Sigmoid colon (tissue), 7 donors: ENCODE measurements at places on chromosomes 11 and 22. TPM values are rescaled to one million over a fixed set of nuclear protein-coding genes. Genes with fewer than 3 reads are reported as not detected.

- peak; percentile 59 for DNase-seq
- no peaks in the 10 kb centered on the region for H3K36me3 ChIP-seq
- no peak overlapping the region for H3K27ac ChIP-seq
- no peak overlapping the region for H3K4me3 ChIP-seq
- H3K27me3 ChIP-seq = no peaks in the 10 kb centered on the region
- no peaks in the 10 kb centered on the region for H3K4me1 ChIP-seq
Observed at GRCh38 chr11:2293984-2294925, 7.5 kb downstream of the C11orf21 start.

DNA sequence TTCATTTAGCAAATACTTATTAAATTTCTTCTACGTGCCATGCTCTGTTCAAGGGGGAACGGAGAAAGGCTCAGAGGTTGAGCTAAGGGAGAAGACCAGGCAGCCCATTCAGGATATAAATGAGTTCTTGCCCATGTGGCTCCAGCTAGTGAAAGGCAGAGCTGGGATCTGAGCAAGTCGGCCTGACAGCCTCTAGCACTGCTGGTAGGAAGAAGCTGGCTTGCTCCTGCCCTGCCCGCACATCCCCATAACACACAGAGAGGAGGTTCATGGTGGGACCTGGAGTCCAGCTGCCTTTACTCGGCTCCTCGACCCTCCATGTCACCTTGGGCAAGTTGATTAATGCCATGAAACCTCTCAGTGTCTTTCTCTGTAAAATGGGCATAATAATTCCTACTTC, 2.0 kb downstream of the SLC15A3 start:
- peak overlapping the region; percentile 57 for H3K4me3 ChIP-seq
- H3K36me3 ChIP-seq = no peaks in the 10 kb centered on the region
- peak; percentile 68 for DNase-seq
- H3K4me1 ChIP-seq = peaks cover 22% of the 10 kb centered on the region
- peak overlapping the region; percentile 83 for H3K27ac ChIP-seq

DNA sequence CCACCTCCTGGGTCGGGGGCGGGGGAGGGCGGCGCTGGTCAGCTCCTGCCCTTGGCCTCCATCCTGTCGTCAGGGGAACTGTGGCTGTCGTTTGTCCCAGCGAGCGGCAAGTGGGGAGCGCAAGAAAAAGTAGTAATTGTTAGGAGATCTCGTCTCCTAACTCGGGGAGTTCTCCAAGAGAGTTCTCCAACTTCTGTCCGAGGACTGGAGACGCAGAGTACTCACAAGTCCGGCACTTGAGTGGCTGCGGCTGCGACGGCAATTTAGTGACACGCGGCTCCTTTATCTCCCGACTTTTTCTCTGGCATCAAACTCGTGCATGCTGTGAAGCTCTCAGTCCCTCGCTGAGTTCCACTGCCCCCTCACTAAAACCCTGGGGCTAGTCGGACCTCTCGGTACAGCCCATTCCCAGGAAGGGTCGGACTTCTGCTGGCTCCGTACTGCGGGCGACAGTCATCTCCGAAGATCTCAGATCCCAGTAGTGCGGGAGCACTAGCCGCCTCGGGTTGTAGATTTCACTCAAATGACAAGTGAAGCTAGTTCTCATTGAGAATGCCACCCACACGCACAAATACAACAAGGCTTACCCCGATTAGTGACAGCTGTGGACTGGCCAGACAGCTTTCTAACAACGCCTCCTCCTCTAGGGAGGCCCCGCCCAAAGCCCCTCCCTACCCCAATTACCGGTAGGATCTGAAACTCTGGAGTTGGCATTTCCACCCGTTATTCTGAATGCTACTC, at the start of gene PGR:
Gene PGR (minus strand): TSS at position 611 of the 741 bp plus-strand sequence. CDS start 743 bp downstream, outside the sequence.
- H3K27me3 ChIP-seq = no peaks in the 10 kb centered on the region
- peaks cover 7% of the 10 kb centered on the region for H3K4me1 ChIP-seq
- H3K36me3 ChIP-seq = no peaks in the 10 kb centered on the region
- DNase-seq = no peak

C22orf31 gene
- not detected for total RNA-seq

- H3K4me1 ChIP-seq = peaks cover 8% of the 10 kb centered on the region
- no peak for DNase-seq
- H3K4me3 ChIP-seq = no peak overlapping the region
- H3K27me3 ChIP-seq = no peaks in the 10 kb centered on the region
Observed at GRCh38 chr11:28476049-28476448, 367.9 kb downstream of the METTL15 start.

GRCh38 chr11:134656861-134657540, 245.0 kb upstream of the B3GAT1 start:
- peak; percentile 52 for DNase-seq
- no peaks in the 10 kb centered on the region for H3K36me3 ChIP-seq
- no peak overlapping the region for H3K27ac ChIP-seq
- H3K4me3 ChIP-seq = no peak overlapping the region

RHBDD3 gene
- total RNA-seq = 16.4 TPM

PIH1D2 gene
- 3.9 TPM for total RNA-seq

DNA sequence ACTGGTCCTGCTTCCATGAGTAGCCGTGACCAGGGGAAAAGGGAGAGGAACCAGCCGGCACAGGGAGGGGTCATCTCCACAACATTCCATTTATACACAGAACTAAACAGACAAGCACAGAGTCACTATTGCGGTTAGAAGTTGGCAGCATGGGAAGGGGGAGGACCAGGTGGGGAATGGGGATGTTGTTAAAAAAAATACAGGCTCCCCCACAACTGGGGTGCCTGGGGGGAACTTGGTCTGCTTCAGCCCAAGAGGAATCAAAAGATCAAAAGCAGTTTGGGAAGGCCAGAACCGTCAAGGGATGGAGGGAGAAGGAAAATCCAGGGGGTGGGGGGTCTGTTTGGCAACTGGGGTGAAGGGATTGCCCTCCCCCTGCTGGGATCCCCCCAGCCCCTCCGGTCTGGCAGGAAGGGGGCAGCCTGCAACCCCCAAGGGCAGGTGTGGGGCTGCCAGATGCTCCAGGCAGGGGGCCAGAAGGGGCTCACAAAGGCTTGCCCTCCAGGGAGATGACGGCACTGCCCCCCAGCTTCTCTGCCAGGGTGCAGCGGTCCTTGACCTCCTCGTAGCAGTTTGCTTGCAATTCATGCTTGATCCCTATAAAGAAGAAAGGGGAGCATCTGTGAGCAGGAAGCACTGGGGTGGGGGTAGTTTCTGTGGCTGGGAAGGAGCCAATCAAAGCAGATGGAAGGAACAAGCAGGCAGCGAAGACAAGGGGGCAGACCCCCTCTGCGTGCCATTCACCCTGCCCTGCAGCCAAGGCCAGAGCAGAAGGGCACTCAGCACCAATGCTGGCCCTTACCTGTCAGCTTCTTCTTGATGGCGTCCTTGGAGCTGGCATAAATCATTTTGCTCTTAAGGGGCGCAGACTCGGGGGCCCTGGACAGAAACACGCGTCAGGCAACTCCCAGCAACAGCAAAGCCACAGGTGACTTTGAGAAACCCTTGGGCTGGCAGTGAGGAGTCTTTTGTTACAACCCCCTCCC, 2.8 kb downstream of the CFL1 start:
- H3K27ac ChIP-seq = no peak overlapping the region
- H3K27me3 ChIP-seq = no peaks in the 10 kb centered on the region
- H3K36me3 ChIP-seq = peaks cover 30% of the 10 kb centered on the region
- peak; percentile 68 for DNase-seq

- DNase-seq = no peak
- no peaks in the 10 kb centered on the region for H3K27me3 ChIP-seq
- H3K36me3 ChIP-seq = no peaks in the 10 kb centered on the region
- H3K4me3 ChIP-seq = no peak overlapping the region
Observed at GRCh38 chr11:17865765-17866428, 131.3 kb downstream of the KCNC1 start.

GRCh38 chr11:7383406-7383805, 101.9 kb upstream of the OLFML1 start:
- DNase-seq = no peak
- no peak overlapping the region for H3K27ac ChIP-seq
- H3K4me3 ChIP-seq = no peak overlapping the region
- no peaks in the 10 kb centered on the region for H3K36me3 ChIP-seq
- H3K27me3 ChIP-seq = no peaks in the 10 kb centered on the region

PLAAT2 gene
- total RNA-seq = 0.71 TPM

DNA sequence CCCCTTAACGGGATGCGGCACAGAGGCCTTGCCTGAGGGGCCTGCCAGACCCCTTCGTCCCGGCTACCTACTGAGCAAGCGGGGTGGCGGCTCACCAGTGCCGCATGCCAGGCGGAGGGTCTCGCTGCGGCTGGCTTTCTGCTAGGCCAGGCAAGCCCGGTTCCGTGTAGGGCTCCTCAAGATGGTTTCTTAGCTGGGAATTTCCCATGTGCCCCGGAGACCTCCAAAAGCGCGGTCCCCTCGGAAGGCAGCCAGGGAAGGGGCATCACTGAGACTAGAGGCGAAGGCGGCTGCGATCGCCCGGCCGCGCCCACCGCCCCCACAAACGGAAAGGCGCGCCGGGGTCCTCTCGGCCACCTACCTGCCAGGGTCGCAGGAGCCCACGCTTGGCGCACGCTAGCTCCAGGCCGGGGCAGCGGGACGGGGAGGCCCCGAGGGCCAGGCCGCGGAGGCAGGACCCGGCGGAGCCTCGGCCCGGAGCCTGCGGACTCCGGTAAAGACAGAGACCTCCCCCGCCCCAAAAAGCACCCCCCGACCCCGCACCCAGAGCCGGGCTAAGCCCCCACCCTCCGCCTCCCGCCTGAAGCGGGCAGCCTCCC, 23.8 kb downstream of the MICAL3 start:
- H3K4me1 ChIP-seq = peaks cover 39% of the 10 kb centered on the region
- no peaks in the 10 kb centered on the region for H3K27me3 ChIP-seq
- peak; percentile 69 for DNase-seq
- no peaks in the 10 kb centered on the region for H3K36me3 ChIP-seq

- no peak overlapping the region for H3K27ac ChIP-seq
- no peaks in the 10 kb centered on the region for H3K27me3 ChIP-seq
- H3K4me3 ChIP-seq = no peak overlapping the region
- H3K36me3 ChIP-seq = peaks cover 97% of the 10 kb centered on the region
- no peak for DNase-seq
Observed at GRCh38 chr22:19396934-19397733, 34.4 kb downstream of the HIRA start.

GRCh38 chr11:131615611-131616010, 245.2 kb downstream of the NTM start:
- no peak for DNase-seq
- H3K27me3 ChIP-seq = no peaks in the 10 kb centered on the region
- no peak overlapping the region for H3K4me3 ChIP-seq
- no peaks in the 10 kb centered on the region for H3K36me3 ChIP-seq
- H3K4me1 ChIP-seq = no peaks in the 10 kb centered on the region

SEC14L2 gene
- total RNA-seq = 4.7 TPM

GRCh38 chr22:26546282-26546681, 34.0 kb upstream of the TFIP11 start:
- no peaks in the 10 kb centered on the region for H3K36me3 ChIP-seq
- H3K4me1 ChIP-seq = no peaks in the 10 kb centered on the region
- H3K4me3 ChIP-seq = no peak overlapping the region
- DNase-seq = no peak
- no peaks in the 10 kb centered on the region for H3K27me3 ChIP-seq
- no peak overlapping the region for H3K27ac ChIP-seq

RAB39A gene
- 1.1 TPM for total RNA-seq

LYVE1 gene
- 158 TPM for total RNA-seq

DNA sequence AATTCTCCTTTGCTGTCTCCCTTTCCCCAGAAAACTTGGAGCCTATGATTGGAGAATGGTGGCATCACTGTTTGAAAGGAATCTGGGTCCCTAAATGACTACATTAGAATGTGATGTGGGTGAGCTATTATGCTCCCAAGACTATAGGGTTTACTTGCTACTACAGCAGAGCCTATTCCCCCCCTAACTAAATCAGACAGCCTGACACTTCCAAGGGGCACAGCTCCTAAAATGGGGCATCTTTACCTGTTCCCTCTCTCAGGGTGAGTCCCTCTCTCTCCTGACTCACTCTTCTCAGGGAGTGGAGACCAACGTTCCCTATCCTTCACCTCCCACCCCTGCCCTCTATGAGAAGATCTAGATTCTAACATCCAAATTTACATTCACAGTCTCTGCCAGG, 775 bp upstream of the ISX start:
- H3K4me3 ChIP-seq = no peak overlapping the region
- no peak for DNase-seq

- no peak overlapping the region for H3K4me3 ChIP-seq
- H3K27me3 ChIP-seq = peaks cover 6% of the 10 kb centered on the region
- no peaks in the 10 kb centered on the region for H3K4me1 ChIP-seq
- DNase-seq = no peak
Observed at GRCh38 chr11:132402071-132402684, 1031.8 kb downstream of the NTM start.

DENND6B gene
- 2.3 TPM for total RNA-seq
